ENCODE measurements at places on chromosomes 2 and 18.

DNA sequence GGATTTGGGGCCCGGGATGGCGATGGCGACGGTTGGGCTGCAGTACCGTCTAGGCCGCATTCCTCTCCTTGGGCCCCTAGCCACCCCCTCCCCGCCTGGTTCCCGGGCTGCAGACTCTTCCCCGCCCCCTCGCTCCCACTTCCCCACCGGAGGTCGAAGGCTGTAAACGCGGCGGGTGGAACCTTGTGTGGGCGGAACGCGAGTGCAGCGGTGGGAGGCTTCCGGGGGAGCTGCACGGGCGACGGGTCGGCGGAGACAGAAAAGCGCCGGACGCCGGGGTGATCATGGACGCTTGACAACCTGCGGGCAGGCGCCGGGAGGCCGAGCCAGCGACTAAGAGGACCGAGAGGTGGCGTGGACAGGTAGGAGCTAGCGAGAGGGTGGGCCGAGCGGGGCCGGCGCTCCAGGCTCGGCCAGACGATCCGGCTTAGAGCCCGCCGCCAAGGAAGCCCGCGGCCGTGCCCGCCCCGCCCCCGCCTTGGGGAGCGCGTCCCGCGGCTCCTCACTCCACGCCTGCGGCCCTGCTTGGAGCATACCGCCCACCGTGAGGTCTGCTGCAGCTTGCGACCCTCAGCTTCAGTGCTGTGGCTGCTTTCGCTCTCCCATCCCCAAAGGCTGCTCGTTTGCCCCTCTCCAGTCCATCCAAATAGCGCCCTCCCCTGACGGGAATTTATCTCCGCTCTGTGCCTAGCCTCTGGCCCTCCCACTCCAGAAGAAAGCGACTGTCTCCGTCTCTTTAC lies at the start of gene COPS7B:
Gene COPS7B (plus strand): TSS at position 269 of the 740 bp plus-strand sequence. CDS start 2,126 bp downstream, outside the sequence.
- peak; percentile 79 for DNase-seq

DNA sequence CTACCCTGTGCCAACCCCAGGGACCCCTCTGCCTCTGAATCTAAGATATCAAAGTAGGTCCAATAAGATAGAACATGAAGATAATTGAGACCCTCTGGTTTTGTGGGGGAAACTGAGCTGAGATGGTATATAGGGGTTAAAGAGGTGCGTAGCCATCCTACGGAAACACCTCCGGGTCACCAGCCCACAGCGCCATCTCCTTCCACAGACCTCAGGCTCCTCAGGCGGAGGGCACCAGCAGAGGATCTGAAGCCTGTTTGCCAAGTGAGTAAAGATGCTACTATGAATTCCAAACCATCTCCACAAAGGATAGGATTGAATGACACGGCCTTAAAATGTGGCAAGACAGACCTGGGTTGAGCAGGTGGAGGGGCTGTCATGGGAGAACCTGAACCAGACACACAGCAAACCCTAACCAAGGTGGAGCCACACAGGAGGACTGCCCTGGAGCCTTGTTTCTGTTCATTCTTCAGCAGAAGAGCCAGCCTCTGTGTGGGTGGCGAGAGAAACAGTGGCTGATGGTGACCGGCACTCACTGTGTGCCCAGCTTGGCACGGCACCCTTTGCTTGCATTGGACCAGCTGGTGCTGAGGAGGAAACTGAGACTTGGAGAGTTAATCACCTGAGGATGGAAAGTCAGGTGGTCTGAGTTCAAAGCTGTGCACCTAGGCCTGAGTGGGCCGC lies 10.2 kb downstream of the GBX2 start:
- DNase-seq = no peak

- no peak for DNase-seq
Measured at GRCh38 chr18:60693426-60693825, 320.9 kb upstream of the MC4R start.

DNA sequence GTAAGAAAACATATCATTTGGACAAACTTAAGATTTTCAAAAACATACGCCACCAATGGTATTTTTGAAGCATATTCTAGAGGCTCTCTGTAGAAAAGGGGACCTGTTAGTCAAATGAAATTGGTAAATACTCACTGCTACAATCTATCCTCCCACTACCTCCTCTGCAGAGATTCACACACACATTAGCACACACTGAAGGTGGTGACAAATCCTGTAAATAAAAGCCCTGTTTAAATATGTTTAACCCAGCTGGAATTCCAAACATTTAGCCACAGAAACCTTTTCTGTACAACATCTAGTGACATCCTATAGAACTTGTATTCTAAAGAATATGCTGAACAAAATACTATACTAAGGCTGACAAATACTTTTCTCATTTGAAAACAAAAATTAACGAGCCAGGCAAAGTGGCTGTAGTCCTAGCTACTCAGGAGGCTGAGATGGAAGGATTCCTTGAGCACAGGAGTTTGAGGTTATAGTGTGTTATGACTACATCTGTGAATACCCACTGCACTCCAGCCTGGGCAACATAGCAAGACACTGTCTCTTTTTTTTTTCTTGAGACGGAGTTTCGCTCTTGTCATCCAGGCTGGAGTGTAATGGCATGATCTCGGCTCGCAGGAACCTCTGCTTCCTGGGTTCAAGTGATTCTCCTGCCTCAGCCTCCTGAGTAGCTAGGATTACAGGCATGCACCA lies 25.9 kb downstream of the ALS2 start:
- no peak for DNase-seq

GRCh38 chr2:27298391-27299080 lies 9.7 kb downstream of the UCN start:
- no peak for DNase-seq

GRCh38 chr2:106178716-106179115 lies 15.4 kb downstream of the UXS1 start:
- DNase-seq = no peak

- no peak for DNase-seq
Measured at GRCh38 chr2:8154270-8154669, 527.6 kb upstream of the ID2 start.

DNA sequence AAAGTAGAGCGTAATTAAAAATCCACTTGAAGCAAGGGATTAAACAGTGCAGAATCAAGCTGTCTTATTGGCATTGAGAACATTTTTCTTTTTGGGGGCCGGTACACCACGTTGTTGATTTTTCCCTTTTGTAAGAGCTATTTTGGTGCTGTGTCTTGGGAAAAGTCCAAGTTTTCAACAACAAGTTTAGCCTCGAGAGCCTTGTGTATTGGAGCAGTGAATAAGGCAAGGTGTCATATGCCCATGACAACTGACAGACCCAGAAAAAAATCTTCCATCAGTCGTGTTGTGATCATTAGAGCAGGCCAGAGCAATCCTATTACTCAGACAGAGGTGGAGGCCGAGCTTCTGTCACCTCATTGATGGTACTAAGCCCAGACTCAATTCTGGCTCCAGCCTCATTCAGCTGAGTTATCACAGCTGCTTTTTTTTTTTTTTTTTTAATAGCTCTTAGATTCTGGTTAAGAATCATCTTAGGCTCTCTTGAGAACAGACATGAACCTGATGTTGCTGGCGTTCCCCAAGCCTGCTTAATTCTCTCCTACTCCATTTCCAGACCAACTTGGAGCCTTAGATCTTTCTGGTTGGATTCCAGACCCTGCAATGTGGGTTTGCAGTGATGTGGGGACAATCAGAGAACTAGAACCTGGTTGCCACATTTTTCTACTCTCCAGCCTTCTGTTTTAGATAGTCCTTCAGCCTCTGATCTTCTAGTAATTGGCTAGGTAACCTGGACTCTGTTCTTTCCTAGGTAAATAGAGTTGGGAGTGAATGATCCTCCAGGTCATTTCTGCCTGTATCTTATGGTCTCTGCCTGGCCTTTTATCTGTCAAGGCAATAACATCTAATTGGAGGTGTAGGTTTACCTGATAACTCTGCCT lies 43.1 kb downstream of the MOGAT1 start:
- no peak for DNase-seq

- no peak for DNase-seq
Measured at GRCh38 chr18:26978812-26979341, 113.4 kb upstream of the AQP4 start.

- no peak for DNase-seq
Measured at GRCh38 chr2:66578687-66579106, 143.8 kb downstream of the MEIS1 start.

GRCh38 chr18:41244591-41245037 lies 710.4 kb upstream of the PIK3C3 start:
- DNase-seq = no peak

Data from LoVo (cell line).